ENCODE measurements at places on chromosomes 7 and 10. TPM values are rescaled to one million over a fixed set of nuclear protein-coding genes. Genes with fewer than 3 reads are reported as not detected.

The HOXA6 gene
- 2.6 TPM for total RNA-seq

The ENTPD1 gene
- not detected for total RNA-seq

The VAX1 gene
- total RNA-seq, result not detected

GRCh38 chr10:121592155-121592890 is 5.9 kb downstream of the FGFR2 start:
- no peak for DNase-seq

DNA sequence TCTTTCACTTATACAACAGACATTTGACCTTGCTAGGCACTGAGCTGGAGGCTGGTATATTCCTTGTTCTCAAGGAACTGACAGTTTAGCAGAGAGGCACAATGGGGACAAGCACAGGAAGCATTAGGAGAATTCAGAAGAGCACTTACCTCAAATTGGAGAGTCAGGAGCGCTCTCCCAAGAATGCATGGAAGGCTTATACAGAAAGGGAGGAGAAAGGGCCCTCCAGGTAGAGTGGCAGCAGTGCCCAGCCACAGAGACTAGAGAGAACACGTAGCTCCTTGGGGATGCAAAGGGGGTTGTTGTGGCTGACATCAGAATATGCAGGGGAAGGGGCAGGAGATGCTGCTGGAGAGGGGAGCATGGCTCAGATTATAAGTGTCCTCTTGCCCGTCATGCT is 78.2 kb upstream of the MKLN1 start:
- no peak for DNase-seq

GRCh38 chr7:110388457-110388856 is 702.5 kb upstream of the LRRN3 start:
- no peak for DNase-seq

DNA sequence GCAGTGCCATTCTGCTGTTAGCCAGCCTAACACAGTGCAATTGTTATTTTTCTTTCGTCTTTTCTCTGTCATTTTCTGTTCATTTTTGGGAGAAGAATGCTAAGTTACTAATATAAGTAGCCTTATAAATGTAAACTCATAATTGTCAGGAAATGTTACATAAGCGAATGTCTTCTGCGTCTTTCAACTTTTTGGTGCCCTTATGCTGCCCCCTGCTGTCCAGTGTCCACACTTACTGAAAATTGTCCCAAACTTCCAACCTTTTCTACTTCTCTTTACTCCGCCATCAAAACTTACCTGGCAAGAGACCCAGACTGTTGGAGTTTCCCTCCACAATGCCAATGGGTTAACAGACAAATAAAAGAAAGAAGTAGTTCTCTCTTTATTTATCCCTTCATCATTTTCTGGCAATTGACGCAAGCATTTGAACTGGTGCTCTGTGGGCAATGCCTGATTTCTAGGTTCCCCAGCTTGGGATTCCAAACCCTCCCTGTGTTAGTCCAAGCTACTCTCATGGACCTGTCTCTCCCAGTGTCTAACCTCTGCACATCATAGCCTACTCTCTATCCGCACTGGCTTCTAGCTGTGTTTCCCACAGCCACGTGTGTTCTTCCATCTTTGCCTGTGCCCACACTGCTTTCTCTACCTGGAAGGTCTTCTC is 21.0 kb upstream of the EPC1 start:
- peak; percentile 42 for DNase-seq

- no peak for DNase-seq
Measured at GRCh38 chr7:77157446-77157845, 35.0 kb downstream of the CCDC146 start.

DNA sequence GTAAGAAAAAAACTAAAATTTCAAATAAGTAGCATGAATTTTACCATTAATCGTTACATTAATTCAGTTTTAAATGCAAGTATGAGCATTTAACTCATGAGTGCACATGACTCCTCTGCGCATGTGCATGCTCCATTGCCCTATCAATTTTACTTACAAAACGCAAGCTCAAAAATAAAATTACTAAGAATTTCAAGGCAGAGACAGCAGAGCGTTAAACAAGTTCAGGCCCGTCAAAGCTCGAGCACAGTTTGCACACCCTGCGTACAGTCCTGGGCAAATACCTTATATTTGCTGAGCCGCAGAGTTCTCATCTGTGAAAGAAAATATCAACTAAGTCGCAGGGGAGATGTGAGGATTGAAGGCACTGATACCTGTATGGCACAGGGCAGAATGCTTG is 373.6 kb downstream of the BBS9 start:
- no peak for DNase-seq

- DNase-seq, result peak; percentile 29
Measured at GRCh38 chr7:13257661-13258060, 570.2 kb downstream of the ARL4A start.

DNA sequence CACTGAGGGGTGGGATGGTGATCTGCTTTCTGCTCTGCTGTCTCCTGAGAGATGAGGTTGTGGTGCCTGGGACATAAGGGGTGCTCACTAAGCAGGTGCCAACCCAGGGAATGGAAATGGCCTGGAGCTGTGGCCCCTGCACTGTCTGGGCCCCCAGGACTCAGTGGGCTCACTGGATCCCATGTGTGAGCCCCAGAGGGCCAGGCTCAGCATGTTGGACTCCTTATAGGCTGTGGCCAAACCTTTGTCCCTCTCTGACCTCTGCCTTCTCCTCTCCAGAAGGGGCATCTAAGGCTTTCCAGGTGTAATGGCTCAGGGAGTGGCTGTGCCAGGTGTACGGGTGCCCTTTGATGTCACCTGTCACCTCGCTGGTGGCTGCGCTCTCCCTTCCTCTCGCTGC is 56.4 kb downstream of the NEUROG3 start:
- DNase-seq, result no peak

Measured in HFFc6 (cell line).